NCI-H446 treated with DMSO at 0.1 percent for 48 hours (cell line): ENCODE measurements at places on chromosomes 6 and 20.
A peak's percentile ranks its signal among the peaks of the same experiment; 100 is the strongest.

GRCh38 chr6:46044881-46045617 is 29.4 kb upstream of the CLIC5 start:
- no peak for DNase-seq

GRCh38 chr20:15862178-15862577 is 711.1 kb downstream of the KIF16B start:
- DNase-seq, result no peak

GRCh38 chr6:100346203-100346602 is 118.5 kb downstream of the SIM1 start:
- DNase-seq, result no peak

DNA sequence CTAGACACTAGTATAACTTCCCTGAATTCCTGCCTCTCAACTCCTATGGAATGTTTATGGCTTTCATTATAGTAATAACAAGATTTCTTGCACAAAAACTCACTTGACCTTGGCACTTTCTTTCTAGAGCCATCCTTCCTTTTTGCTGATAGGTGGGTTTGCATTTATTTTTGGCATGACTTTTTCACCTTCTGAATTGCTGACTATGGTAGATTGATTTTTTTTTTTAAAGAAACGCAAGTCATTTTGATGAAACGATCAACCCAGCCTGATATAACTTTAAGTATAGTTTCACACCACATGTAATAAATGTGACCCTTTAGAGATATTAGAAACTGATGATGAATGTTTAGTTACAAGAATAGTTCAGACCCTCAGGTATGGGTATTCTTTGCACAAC is 61.8 kb downstream of the BMP6 start:
- DNase-seq, result no peak

DNA sequence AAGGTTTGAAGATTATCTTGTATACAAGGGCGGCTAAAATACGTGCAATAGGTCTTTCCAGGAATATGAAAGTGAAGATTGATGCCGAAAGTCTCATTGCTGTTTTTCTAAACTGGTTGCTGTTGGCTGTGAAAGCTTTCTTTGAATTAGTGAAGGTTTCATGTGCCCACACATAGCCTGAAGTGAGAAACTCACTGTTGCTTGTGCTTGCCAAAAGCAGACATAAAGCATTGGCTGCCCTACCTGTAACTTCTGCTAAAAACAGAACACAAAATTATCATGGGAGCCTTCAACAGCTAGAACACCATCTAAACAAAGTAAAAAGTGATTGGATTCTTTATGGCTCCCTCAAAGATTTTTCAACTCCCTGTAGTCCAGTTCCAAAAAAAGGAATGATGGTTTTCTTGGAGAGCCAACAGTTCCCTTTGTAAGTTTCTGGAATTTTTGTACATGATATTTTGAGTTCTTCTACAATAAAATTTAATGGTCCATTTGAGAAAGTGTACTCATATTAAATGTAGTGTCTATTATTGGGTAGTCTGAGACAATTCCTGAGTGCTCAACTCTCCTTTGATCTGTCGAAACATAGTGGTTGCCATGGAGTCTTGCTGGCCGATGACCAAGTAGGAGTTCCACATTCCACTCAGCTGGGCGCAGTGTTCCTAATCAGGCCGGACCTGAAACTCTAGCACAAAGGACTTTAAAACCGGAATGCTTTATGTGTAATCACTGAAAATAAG is 68.5 kb downstream of the PLEKHG1 start:
- no peak for DNase-seq

DNA sequence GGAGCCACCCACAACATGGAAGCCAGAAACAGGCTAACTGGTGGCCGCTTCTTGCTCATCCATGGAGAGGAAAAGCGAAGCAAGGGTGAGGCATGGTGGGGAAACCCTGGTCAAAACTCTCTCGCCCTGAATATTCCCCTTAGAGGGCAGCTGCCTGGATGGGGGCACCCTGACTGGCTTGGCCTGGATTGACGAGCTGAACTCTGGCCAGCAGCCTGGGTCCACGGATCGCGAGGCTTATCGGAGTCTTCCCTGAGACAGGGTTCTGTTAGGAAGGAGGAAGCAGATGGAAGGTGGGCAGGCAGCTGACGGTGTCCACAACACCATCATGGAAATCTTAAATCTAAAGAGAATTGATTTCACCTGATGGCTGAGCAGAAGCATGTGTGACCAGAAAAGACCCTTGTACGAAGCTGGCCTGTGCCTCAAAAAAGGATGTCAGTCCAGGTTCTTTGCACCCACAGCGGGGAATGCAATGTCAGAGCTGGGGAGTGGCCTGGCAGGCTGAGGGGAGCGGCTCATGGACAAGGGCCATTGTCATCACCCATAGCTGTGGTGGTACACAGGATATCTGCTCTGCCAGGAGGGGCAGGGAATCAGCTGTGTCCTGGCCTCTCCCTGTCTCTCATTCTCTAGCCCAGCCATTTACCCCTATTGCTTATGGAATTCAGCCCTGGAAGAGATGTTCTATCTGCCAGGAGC is 109.4 kb upstream of the SNX9 start:
- DNase-seq, result no peak

- DNase-seq, result no peak
These were observed 113.3 kb upstream of the SLC2A12 start for GRCh38 chr6:134165561-134166201.

DNA sequence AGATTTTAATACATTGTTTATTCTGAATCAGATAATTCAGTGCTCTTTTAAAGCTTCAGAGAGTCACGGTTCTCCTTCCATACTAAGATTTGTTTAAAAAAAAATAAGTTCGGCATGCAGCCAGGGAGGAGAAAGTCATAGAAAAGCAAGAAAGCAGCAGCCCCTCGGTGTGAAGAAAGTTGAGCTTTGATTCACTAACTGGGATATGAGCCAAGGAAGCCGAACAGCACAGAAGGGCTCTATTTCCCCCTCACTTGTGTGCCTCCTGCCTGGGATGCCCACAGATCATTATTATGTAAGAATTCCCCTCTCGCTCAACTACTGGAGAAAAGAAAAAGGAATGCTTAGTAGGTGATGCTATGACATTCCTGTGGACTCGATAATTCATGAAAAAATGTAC is 69.3 kb upstream of the SYNJ2 start:
- peak; percentile 32 for DNase-seq

DNA sequence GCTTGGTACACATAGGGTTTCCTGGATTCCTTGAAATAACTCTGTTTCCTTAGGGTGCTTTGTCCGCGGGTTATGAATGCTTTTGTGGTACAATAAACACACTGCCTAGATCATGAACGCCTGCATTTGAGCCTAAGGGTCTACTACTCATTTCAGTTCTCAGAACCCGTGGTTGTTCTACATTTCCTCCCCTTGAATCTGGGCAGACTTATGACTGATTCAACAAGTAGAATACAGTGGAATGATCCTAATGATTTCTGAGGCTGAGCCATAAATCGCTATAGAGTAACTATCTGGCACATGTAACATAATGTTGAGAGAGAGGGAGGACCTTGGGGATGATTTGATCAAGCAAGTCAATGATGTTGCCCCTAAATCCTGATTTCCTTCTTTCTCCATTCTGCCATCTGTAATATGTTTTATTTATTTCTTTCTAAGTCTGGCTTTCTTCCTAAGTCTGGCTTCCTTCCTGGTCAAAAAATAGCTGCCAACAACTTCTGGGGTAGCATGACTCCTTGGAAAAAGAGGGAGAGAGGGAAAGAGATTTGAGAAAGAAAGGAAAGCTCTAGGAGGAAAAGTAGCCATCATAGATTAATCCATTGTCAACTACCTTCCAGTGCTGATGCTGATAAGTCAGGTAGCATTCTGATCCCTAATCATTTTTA is 23.0 kb downstream of the ABRACL start:
- DNase-seq, result no peak

GRCh38 chr6:152696522-152696921 is 1.2 kb upstream of the MYCT1 start:
- DNase-seq, result no peak
